ENCODE measurements at places on chromosomes 3 and 15.

DNA sequence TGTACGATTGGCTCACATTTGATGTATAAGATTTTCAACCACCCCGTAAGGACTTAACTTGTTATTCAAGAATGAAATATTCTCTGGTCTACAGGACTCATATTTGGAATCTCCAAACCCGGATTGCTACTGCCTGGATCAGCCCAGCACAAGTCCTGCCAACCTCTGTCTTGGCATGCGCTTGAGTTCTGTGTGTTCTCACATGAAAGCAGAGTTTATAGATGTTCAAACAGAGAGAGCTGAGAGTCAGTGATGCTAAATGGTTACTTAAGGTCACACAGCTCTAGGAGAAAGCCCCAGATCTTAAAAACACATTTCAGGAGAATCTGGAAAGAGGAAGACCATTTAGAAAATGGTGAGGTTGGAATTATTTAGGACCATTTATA is 268.0 kb upstream of the TBL1XR1 start:
- no peak for DNase-seq
- H3K4me3 ChIP-seq = no peak overlapping the region
- no peak overlapping the region for H3K27ac ChIP-seq
- H3K27me3 ChIP-seq = no peaks in the 10 kb centered on the region

- no peak overlapping the region for H3K4me3 ChIP-seq
- no peak overlapping the region for H3K27ac ChIP-seq
- DNase-seq = no peak
- H3K36me3 ChIP-seq = no peaks in the 10 kb centered on the region
- no peaks in the 10 kb centered on the region for H3K4me1 ChIP-seq
- H3K27me3 ChIP-seq = no peaks in the 10 kb centered on the region
These were observed 257.6 kb upstream of the STT3B start for GRCh38 chr3:31275038-31275572.

DNA sequence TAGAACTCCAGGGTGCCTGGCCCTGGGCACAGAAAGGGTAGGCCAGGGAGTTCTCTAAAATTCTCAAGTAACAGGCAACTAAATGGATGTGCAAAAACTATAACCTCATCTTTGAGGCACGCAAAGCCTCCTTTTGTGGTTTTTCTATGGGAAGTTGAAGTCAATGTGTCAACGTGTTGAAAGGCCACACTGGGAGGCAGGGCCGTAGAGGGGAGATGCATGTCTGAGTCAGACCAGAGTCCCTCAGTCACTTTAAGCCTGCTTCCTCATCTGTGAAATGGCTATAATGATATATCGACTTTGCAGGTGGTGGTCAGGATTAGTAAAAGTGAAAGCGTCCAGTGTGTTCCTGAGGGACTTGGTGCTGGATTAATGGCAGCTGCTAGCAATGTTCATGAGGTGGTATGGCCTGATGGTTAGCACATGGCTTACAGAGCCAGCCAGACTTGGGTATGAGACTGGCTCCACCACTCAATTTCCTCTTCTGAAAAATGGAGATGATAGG is 17.0 kb downstream of the TGM5 start:
- H3K27ac ChIP-seq = no peak overlapping the region
- no peak overlapping the region for H3K4me3 ChIP-seq
- DNase-seq = no peak
- H3K4me1 ChIP-seq = no peaks in the 10 kb centered on the region
- no peaks in the 10 kb centered on the region for H3K36me3 ChIP-seq

DNA sequence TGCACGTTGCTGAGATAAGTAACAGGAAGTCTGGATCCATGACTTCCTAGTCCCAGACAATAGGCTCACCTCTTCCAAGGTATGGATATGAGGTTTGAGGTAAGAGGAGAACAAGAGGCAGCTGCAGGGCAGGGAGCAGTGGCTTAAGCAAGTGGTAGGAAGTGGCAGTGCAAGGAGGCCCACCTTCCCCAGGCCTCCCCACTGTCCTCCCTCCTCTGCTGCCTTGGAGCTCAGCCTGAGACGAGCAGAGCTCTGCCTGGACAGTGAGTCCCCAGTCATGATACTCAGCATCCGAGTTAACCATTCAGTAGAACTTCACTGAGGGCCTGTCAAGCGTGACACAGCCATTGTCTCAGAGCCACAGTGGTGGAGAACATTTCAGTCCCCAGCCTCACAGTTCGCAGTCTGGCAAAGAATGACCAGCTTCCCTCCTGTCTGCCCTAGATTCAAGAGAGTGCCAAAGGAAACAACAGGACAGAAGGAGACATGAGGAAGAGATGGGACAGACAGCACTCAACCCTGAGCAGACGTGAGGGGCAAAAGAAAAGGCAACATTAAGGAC is 41.4 kb upstream of the BOC start:
- no peak overlapping the region for H3K27ac ChIP-seq
- no peaks in the 10 kb centered on the region for H3K36me3 ChIP-seq
- H3K27me3 ChIP-seq = no peaks in the 10 kb centered on the region
- DNase-seq = no peak

GRCh38 chr3:178352326-178353005 is 183.8 kb upstream of the KCNMB2 start:
- no peaks in the 10 kb centered on the region for H3K36me3 ChIP-seq
- DNase-seq = peak; percentile 27
- no peak overlapping the region for H3K4me3 ChIP-seq
- H3K27me3 ChIP-seq = no peaks in the 10 kb centered on the region
- H3K4me1 ChIP-seq = peaks cover 12% of the 10 kb centered on the region

GRCh38 chr3:31174079-31174478 is 279.6 kb upstream of the GADL1 start:
- H3K27me3 ChIP-seq = no peaks in the 10 kb centered on the region
- no peak overlapping the region for H3K27ac ChIP-seq
- no peaks in the 10 kb centered on the region for H3K36me3 ChIP-seq
- no peak for DNase-seq
- no peak overlapping the region for H3K4me3 ChIP-seq

DNA sequence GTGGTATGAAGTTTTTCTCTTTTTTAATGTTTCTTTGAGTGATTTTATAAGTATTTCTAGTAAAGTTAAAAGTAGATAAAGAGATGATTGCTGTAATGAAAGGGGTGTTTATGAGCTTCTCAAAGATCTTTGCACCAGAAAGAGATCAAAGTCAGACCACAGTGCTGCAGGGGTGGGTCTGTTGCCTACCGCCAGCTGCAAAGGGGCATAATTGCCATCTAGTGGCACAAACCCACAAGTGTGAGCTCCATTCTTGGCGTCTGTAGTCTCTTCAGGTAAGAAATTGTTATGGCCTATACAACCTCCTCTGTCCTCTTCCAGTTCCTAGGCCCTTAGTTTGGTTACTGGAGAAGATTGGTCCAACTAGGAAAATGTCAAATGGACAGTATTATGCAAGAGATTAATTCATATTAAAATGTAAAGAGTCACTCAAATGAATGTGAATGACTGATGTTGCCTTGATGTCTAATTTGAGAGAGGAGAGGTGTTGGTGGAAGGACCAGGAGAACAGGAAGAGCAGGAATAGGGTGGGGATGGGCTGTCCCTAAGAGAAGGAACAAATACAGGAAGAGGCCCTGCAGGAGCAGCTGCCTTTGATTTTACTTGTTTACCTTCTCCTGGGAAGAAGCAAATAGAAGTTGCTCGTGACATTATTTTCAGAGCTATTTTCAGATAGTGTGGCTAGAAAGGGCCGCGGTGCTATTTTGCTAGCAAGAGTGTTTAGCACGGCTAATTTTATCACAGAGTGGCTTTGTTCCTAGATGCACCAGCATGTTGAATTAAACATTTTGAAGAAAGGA is 53.0 kb upstream of the GSK3B start:
- H3K27ac ChIP-seq = no peak overlapping the region
- DNase-seq = no peak
- H3K36me3 ChIP-seq = no peaks in the 10 kb centered on the region
- H3K27me3 ChIP-seq = no peaks in the 10 kb centered on the region
- H3K4me1 ChIP-seq = no peaks in the 10 kb centered on the region

DNA sequence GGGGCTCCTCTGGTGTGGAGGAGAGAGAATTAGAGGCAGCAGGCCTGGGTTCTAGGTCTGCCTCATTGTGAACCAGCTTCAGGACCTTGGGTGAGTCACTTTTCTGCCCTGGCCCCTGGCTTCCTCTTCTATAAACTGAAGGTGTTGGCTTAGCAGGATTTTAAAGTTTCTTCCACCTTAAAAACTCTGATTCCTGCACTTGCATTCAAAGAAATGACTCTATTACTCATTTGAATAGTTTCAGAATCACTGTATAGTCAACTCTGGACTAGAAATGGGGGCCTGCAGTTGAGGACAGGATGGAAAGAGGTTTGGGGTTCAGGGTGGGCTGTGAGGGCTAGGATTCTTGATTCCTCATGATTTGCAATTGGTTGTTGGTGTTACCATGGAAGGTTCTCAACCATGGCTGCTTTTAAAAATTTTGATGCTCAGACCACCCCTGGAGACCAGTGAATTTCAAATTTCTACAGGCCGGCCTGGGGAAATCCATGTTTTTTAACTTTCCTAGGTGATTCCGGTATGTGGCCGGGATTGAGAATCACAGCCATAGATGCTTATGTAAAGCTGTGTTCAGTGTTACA is 19.9 kb downstream of the SMAD3 start:
- H3K27ac ChIP-seq = no peak overlapping the region
- H3K27me3 ChIP-seq = no peaks in the 10 kb centered on the region
- H3K4me3 ChIP-seq = no peak overlapping the region
- no peaks in the 10 kb centered on the region for H3K36me3 ChIP-seq
- peaks cover 6% of the 10 kb centered on the region for H3K4me1 ChIP-seq

- peak overlapping the region; percentile 76 for H3K4me3 ChIP-seq
- DNase-seq = no peak
- peaks cover 65% of the 10 kb centered on the region for H3K27me3 ChIP-seq
These were observed 3.8 kb upstream of the GATA2 start for GRCh38 chr3:128496602-128497304.

- no peaks in the 10 kb centered on the region for H3K4me1 ChIP-seq
- DNase-seq = no peak
- no peaks in the 10 kb centered on the region for H3K36me3 ChIP-seq
- H3K27me3 ChIP-seq = no peaks in the 10 kb centered on the region
- no peak overlapping the region for H3K27ac ChIP-seq
- H3K4me3 ChIP-seq = no peak overlapping the region
These were observed 655.2 kb downstream of the RBMS3 start for GRCh38 chr3:29936054-29936453.

GRCh38 chr3:190673148-190673547 is 159.3 kb downstream of the IL1RAP start:
- H3K27ac ChIP-seq = no peak overlapping the region
- H3K4me1 ChIP-seq = no peaks in the 10 kb centered on the region
- no peaks in the 10 kb centered on the region for H3K36me3 ChIP-seq
- DNase-seq = no peak
- H3K27me3 ChIP-seq = no peaks in the 10 kb centered on the region
- no peak overlapping the region for H3K4me3 ChIP-seq

GRCh38 chr3:11574981-11575669 is 68.6 kb downstream of the VGLL4 start:
- H3K27me3 ChIP-seq = no peaks in the 10 kb centered on the region
- no peak overlapping the region for H3K4me3 ChIP-seq
- no peak overlapping the region for H3K27ac ChIP-seq
- no peak for DNase-seq
- H3K4me1 ChIP-seq = peaks cover 7% of the 10 kb centered on the region

DNA sequence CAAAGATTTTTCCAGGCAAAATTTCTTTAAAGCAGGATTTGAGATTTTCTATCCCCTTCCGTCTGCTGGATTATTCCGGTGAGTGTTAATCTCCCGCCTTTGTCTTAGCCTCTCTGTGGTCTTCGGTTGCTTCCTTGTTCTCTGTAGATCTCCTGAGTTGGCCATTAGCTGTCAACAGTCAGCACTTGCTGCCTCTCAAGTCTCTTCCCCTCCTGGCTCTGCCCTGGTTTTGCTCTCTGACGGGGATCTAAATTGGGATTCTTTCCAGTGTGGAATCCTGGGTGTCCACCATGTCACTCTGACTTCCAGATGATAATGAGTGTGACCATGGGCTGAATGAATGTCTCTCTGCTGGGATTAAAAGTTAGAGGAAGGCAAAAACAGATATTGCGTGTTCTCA is 121.5 kb downstream of the IGF1R start:
- no peak overlapping the region for H3K27ac ChIP-seq
- H3K4me1 ChIP-seq = peaks cover 23% of the 10 kb centered on the region
- H3K4me3 ChIP-seq = no peak overlapping the region

GRCh38 chr3:185552358-185552877 is at the start of gene LIPH:
TSS of gene LIPH (minus strand) at chr3:185552588. CDS start at chr3:185552471, 117 bp downstream.
- H3K36me3 ChIP-seq = no peaks in the 10 kb centered on the region
- DNase-seq = no peak
- H3K27me3 ChIP-seq = no peaks in the 10 kb centered on the region
- H3K27ac ChIP-seq = no peak within 1 kb of the TSS

DNA sequence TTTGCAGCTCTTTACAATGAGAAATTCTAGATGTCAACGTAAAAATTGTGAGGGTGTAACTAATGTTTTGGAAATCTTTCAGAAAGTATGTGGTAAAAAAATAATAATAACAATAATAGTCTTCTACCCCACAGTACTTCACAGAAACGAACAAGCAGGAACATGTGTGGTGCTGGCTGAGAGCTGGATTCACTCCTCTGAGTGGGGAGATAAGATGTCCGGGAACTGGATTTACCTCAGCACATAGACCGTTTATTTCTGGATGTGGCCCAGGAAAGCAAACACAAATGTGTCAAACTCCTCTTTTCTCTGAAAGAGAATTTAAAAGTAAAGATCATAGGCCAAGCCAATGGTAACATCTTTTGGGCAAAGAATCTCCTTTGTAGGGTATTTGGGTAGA is 103.4 kb downstream of the SLC49A4 start:
- no peak for DNase-seq
- H3K27me3 ChIP-seq = no peaks in the 10 kb centered on the region
- peaks cover 3% of the 10 kb centered on the region for H3K4me1 ChIP-seq
- no peak overlapping the region for H3K27ac ChIP-seq
- H3K36me3 ChIP-seq = no peaks in the 10 kb centered on the region
- no peak overlapping the region for H3K4me3 ChIP-seq

DNA sequence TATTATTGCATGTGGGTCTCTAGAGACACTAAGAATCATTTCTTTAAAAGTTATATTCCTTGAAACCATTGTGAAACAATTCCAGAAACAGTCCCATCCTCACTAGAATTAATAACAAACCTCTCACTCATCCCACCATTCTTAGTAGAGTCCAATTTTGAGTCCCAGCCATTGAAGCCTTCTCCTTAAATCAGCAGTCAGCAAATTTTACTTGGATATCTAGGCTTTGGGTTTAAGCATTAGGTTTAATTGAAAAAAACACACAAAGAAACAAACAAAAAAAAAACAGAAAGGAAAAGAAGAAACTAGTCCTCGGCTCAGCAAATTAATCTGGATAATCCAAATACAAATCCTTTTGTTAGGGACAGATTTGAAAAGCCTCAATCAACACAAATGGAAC is 109.3 kb downstream of the LRRC3B start:
- no peaks in the 10 kb centered on the region for H3K4me1 ChIP-seq
- no peaks in the 10 kb centered on the region for H3K36me3 ChIP-seq
- no peak overlapping the region for H3K4me3 ChIP-seq
- no peaks in the 10 kb centered on the region for H3K27me3 ChIP-seq

GRCh38 chr3:172560026-172560425 is 36.8 kb upstream of the TNFSF10 start:
- H3K36me3 ChIP-seq = no peaks in the 10 kb centered on the region
- H3K27me3 ChIP-seq = no peaks in the 10 kb centered on the region
- H3K27ac ChIP-seq = no peak overlapping the region
- H3K4me3 ChIP-seq = no peak overlapping the region
- no peak for DNase-seq
